ENCODE measurements at places on chromosomes 3 and 15.

- DNase-seq = no peak
Measured at GRCh38 chr3:130276203-130276803, 69.2 kb upstream of the COL6A5 start.

DNA sequence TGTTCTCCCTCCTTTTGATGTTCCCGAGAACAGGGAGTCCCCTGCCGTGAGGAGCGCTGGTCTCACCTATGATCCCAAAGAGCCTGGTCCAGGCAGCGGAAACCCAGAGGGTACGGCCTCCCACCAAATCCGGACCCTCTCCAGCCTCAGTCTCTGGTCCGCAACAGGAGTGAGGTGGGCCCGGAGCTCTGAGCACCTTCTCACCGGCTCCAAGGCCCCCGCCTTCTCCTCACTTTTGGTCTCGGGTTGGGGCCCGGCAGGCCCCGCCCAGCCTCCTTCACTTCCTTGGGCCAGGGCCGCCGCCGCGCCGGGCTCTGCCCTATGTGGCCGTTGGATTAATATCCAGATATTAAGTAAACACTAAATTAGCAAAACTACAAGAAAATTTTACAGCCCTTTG lies 5.7 kb upstream of the SKOR1 start:
- DNase-seq = no peak

GRCh38 chr3:17592956-17593355 lies 149.5 kb downstream of the TBC1D5 start:
- DNase-seq = no peak

- DNase-seq = no peak
Measured at GRCh38 chr3:62723166-62723913, 151.9 kb downstream of the CADPS start.

- DNase-seq = no peak
Measured at GRCh38 chr15:37967788-37968187, 33.3 kb downstream of the TMCO5A start.

GRCh38 chr3:126540342-126540849 lies 16.4 kb downstream of the CHST13 start:
- no peak for DNase-seq

DNA sequence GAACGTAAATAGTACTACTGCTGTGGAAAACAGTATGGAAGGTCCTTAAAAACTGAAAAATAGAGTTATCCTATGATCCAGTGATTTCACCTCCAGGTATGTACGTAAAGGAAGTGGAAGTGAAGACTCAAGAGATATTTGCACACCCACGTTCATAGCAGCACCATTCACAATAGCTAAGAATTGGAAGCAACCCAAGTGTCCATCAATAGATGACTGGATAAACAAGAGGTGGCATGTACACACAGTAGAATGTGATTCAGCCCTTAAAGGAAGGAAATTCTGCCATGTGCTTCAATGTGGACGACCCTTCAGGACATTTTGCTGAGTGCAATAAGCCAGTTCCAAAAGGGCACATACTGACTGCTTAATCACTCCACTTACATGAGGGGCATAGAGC lies 188.3 kb downstream of the APBA2 start:
- DNase-seq = no peak

GRCh38 chr15:69223083-69223813 lies 62.8 kb downstream of the GLCE start:
- DNase-seq = no peak

DNA sequence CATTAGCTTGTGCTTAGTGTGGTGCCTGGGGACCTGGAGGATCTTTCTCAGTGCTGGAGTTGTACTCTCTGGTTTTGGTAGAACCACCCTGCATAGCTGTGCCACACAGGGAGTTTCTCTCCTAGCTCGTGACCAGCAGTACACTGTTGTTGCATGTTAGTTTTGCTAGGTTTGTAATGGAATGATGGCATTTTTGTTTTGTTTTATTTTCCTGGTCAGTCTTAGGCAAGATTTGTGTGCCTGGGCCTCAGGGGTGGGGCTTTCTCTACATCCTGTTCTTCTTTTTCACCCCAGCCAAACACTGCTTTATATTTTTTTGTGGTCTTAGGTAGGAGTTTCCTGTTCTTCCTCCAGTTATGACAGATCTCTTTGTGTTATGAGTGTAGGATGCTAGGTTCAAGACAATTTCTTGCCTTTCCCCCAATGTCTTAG lies 534.5 kb upstream of the KCNMB2 start:
- DNase-seq = no peak

DNA sequence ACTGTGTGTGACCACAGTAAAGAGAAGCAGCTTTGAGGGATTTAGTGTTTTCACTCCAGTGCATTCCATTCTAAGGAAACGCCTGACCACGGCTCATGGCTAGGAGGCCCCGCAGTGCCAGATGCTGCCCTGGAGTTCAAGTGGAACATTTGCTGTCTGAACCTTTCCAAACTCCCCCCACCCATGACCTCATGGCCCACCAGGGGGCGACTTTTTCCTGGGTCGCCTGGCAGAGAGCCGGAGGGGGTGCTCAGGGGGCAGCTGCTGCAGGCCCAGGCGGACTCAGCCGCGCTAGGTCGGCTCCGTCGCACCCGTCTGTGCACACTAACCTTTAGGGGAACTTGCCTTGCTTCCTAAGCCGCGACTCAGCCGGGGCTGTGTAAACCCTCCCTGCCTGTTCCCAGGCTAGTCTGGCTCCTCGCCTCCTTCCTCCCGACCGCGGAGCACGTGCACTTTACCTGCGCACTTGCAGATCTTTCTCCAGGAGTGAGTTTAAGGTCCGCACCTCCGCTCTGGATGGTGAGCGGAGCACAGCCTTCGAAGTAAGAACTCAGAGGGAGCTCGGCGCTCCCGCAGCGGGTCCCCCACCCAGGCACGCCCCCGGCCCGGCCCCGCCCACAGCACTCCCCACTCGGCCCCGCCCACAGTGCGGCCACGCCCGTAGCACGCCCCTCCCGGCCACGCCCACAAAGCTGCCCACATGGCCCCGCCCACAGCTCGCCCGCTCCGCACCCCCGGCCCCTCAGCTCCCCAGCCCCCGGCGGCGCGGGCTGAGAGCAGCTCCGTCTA lies at the start of gene OCA2:
OCA2 (minus strand) TSS at position 550 of the 789 bp plus-strand sequence. CDS start 17,441 bp downstream, outside the sequence.
- DNase-seq = peak; percentile 49

- DNase-seq = no peak
Measured at GRCh38 chr15:39434751-39435238, 146.1 kb upstream of the THBS1 start.

GRCh38 chr3:195246581-195246995 lies 24.4 kb downstream of the XXYLT1 start:
- DNase-seq = no peak

GRCh38 chr15:73941871-73942635 lies 15.8 kb downstream of the LOXL1 start:
- DNase-seq = no peak

DNA sequence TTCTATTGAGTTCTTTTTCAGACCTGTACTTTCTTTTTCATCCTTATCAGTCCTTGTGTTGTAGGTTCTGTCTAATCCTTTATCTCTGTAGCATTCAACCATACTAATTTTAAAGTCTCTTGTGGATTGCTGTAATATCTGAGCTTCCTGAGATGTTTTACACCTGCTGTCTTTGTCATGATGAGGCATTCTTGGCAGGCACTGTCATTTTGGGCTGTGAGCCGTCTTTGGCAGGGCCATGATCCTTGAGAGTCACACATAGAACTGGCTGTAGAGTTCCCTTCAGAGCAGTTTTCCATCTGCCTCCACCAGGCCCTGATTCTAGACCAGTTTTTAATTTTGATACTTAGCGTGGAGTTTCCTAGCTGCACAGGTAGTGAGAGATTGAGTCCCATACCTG lies 6.7 kb downstream of the EFCC1 start:
- no peak for DNase-seq

DNA sequence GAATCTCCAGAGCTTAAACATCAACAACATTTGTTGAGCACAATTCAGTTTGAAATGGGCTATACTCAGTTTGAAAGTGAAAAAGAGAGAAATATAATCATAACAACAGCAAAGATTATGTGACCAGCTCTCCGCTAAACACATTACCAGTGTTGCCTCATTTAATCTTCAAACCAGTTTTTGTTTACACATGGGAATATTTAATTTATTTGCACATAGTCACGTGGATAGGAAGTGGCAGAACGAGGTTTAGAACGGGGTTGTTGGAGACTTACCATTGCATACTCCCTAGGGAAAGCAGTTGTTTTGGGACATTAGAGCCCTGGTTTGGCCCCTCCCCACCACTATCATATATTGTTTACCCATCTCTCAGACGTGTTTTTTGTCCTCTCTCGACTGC lies 77.2 kb downstream of the IL1RAP start:
- no peak for DNase-seq

- no peak for DNase-seq
Measured at GRCh38 chr3:168457954-168458539, 362.3 kb upstream of the GOLIM4 start.

DNA sequence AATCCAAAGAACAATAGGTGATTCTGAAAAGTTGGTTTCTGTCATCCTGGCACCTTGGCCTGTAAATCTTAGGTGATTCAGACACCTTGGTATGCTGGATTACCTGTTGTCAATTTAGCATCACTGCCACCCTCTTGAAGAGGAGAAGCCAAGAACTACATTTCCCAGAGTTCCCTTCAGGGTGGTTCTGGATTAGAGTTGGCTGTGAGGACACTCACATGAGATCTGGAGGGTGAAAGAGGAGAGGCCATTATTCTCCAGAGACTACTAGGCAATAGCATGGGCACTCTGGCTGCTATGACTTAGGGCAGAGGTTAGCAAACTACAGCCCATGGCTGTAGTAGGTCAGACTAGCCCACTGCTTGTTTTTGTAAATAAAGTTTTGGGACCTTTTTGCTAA lies 41.7 kb upstream of the CORO2B start:
- no peak for DNase-seq

- no peak for DNase-seq
Measured at GRCh38 chr3:51718547-51719409, 11.9 kb downstream of the GRM2 start.

- no peak for DNase-seq
Measured at GRCh38 chr3:129058441-129059200, 2.0 kb upstream of the GP9 start.

DNA sequence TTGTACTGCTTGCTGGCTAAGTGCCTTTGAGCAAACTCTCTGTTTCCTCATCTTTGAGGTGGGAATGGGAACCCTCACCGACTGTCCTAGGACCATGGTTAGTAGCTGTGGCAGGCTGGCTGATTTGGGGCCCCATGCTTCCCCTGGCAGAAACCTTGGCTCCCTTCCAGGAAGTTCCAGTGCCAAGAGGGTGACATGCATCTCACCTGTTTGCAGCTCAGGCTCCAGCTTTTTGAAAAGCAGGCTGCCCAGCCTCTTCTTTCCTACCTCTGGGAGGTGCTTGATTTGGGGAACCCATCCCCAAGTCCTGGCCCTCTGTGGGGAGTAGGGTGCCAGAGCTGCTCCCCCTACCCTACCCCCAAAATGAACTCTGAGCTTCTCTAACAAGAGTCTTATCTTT lies 50.8 kb downstream of the RAB11A start:
- no peak for DNase-seq
